ENCODE measurements at places on chromosomes 7 and 10. TPM values are rescaled to one million over a fixed set of nuclear protein-coding genes. Genes with fewer than 3 reads are reported as not detected.

GRCh38 chr10:35986756-35987502 lies 344.8 kb upstream of the FZD8 start:
- H3K36me3 ChIP-seq, result no peaks in the 10 kb centered on the region
- no peak overlapping the region for H3K27ac ChIP-seq
- peaks cover 19% of the 10 kb centered on the region for H3K27me3 ChIP-seq
- H3K4me3 ChIP-seq, result no peak overlapping the region
- no peak for DNase-seq

GRCh38 chr7:11473807-11474424 lies 358.1 kb downstream of the THSD7A start:
- no peak overlapping the region for H3K27ac ChIP-seq
- no peaks in the 10 kb centered on the region for H3K4me1 ChIP-seq
- no peak overlapping the region for H3K4me3 ChIP-seq
- no peak for DNase-seq

DNA sequence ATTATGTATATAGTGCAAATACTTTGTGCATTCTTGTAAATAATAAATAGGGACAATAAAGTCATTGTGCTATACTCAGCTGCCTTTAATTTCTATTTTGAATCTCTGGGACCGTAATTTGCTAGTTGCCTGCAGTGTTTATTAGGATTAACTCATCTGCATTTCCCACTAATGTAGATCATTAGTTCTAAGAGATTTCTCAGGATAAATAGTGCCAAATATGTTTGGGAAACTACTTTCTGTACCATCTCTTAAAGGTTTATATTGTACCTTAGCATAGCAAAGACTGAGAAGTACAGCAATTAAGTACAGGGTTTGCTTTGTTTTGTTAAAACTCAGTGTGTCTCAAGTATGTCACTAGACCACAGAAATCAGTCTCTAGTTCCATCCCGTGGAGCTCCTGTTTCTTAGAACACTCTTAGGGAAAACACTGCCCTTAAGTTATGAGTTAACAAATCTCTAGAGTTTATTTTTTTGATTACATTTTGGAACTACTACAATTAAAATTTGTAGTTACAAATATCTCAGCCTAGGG lies 26.0 kb downstream of the ADD3 start:
- H3K4me1 ChIP-seq, result peaks cover 18% of the 10 kb centered on the region
- no peak for DNase-seq
- no peaks in the 10 kb centered on the region for H3K36me3 ChIP-seq
- no peak overlapping the region for H3K4me3 ChIP-seq
- H3K27ac ChIP-seq, result no peak overlapping the region
- no peaks in the 10 kb centered on the region for H3K27me3 ChIP-seq

DNA sequence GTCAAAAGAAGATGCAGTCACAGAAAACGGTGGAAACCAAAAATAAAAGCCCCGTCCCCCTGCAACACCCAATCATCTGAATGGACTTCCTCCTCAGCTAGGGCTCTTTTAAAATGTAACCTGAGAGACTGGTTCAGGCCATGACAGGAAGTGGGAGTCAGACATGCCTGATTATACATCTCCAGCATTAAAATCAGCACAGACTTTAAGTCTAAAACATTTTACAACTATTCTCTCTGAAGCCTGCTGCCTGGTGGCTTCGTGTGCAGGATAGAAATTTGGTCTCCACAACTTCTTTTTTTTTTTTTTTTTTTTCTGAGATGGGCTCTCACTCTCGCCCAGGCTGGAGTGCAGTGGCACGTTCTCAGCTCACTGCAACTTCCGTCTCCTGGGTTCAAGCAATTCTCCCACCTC lies 30.3 kb downstream of the HACD1 start:
- H3K27me3 ChIP-seq, result no peaks in the 10 kb centered on the region
- H3K36me3 ChIP-seq, result no peaks in the 10 kb centered on the region
- peaks cover 6% of the 10 kb centered on the region for H3K4me1 ChIP-seq
- peak overlapping the region; percentile 47 for H3K27ac ChIP-seq

DNA sequence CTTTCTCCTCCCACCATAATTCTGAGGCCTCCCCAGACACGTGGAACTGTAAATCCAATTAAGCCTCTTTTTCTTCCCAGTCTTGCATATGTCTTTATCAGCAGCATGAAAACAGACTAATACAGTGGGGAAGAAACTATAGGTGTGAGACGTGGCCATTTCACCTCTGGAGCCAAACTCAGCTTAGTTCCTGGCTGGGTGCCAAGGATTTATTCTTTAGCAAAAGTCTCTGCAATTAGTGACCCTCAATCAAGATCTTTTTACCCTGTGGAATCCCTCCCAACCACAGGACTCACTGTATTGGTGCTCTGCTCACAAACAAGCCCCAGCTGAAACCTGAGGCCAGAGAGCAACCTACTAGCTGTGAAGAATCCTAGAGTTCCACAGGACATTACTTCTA lies 28.1 kb upstream of the SFTPD start:
- no peak overlapping the region for H3K27ac ChIP-seq
- peaks cover 26% of the 10 kb centered on the region for H3K4me1 ChIP-seq
- H3K27me3 ChIP-seq, result peaks cover 14% of the 10 kb centered on the region
- H3K36me3 ChIP-seq, result 0 out of 2 replicates have a peak, but pooled peaks cover 4% of the 10 kb centered on the region
- DNase-seq, result no peak
- no peak overlapping the region for H3K4me3 ChIP-seq

DNA sequence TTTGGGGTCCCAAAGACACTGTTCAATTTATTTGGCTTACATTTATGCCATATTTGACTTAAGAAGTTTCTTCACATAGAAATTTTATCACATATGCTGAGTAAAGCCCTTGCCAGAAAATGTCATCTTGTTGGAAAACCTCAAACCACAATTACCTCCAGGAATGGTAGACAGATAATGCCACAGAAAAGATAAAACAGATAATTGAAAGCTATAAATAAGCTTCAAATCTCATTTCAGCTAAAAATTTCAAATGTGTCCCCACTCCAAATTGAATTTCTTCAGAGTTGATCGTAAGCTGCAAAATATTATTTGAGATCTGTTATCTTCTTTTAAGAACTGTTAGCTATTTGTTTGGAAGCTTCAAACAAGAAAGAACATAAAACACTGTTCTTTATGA lies 176.4 kb upstream of the PTN start:
- H3K27ac ChIP-seq, result no peak overlapping the region
- no peak overlapping the region for H3K4me3 ChIP-seq
- no peaks in the 10 kb centered on the region for H3K4me1 ChIP-seq
- DNase-seq, result no peak
- no peaks in the 10 kb centered on the region for H3K27me3 ChIP-seq

- peaks cover 6% of the 10 kb centered on the region for H3K4me1 ChIP-seq
- H3K27me3 ChIP-seq, result no peaks in the 10 kb centered on the region
- no peak for DNase-seq
- no peak overlapping the region for H3K4me3 ChIP-seq
- H3K36me3 ChIP-seq, result no peaks in the 10 kb centered on the region
Measured at GRCh38 chr10:308572-309085, 173.4 kb downstream of the ZMYND11 start.

GRCh38 chr10:125127110-125127509 lies 33.3 kb downstream of the CTBP2 start:
- DNase-seq, result no peak
- no peak overlapping the region for H3K4me3 ChIP-seq
- H3K4me1 ChIP-seq, result peaks cover 86% of the 10 kb centered on the region
- H3K27ac ChIP-seq, result peak overlapping the region; percentile 72
- H3K36me3 ChIP-seq, result peaks cover 28% of the 10 kb centered on the region
- H3K27me3 ChIP-seq, result no peaks in the 10 kb centered on the region

- no peak overlapping the region for H3K4me3 ChIP-seq
- peaks cover 1% of the 10 kb centered on the region for H3K4me1 ChIP-seq
- no peaks in the 10 kb centered on the region for H3K27me3 ChIP-seq
- no peaks in the 10 kb centered on the region for H3K36me3 ChIP-seq
- DNase-seq, result no peak
- no peak overlapping the region for H3K27ac ChIP-seq
Measured at GRCh38 chr7:29337546-29338116, 143.1 kb downstream of the CHN2 start.

DNA sequence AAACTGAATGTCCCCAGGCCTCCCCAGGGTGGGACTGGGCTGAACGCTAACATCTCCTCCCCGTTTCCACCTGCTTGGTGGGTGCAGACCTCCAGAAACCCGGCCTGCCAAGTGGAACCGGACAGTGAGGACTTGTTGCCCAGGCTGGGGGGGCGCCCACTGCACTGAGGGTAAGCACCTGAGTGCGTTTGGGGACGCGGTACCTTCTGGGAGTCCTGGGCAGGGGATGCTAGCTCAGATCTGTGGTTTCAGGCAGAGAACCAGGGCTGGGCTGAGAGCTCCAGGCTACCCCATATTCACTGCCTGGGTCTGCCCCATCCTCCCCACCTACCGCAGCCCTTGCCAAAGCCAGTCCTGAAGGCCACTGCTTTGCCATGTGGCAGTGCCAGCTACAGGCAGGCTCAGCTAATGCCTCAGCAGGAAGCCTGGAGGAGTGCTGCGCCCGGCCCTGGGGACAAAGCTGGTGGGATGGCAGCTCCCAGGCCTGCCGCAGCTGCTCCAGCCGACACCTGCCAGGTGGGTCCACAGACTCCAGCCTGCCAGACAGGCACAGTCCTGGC lies 3.5 kb upstream of the ZNF467 start:
- H3K36me3 ChIP-seq, result no peaks in the 10 kb centered on the region
- H3K27ac ChIP-seq, result no peak overlapping the region
- peaks cover 8% of the 10 kb centered on the region for H3K4me1 ChIP-seq
- no peak for DNase-seq

DNA sequence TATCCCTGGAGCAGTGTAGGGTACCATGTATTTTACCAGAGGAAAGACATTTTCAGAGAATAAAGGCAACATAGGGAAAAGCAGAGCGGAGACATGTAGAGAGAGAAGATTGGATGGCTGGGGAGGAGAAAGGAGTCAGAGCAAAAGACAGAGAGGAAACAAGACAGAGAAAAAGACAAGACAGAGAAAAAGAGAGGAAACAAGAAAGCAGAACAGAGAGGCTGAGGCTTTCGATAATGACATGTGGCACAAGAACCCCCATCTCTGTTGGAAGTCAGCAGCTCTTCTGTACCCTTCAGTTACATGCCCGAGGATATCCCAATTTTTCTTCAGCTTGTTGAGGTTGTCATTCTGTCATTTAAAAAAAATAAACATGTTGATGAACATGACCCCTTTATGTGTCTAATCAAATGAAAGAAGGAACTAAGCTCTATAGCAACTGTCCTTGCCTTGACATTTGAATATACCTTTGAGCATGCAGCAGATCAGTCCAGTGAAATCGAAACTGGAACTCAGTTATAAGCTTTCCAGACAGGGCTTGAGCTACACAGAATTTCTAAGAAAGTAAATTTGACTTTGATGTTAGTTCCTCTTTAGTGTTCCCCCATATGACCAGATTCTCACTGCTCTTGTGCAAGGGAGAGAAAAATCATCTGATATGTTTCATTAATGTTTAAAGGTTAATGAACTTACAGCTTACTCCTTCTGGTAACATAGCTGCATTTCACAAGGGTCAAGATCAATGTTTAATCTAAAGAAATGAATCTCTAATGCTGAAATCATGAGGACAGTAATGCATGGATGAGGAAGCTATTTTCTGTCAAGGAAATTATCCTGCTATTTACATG lies 75.1 kb upstream of the SP4 start:
- DNase-seq, result no peak
- H3K27ac ChIP-seq, result no peak overlapping the region
- no peak overlapping the region for H3K4me3 ChIP-seq
- H3K36me3 ChIP-seq, result no peaks in the 10 kb centered on the region

DNA sequence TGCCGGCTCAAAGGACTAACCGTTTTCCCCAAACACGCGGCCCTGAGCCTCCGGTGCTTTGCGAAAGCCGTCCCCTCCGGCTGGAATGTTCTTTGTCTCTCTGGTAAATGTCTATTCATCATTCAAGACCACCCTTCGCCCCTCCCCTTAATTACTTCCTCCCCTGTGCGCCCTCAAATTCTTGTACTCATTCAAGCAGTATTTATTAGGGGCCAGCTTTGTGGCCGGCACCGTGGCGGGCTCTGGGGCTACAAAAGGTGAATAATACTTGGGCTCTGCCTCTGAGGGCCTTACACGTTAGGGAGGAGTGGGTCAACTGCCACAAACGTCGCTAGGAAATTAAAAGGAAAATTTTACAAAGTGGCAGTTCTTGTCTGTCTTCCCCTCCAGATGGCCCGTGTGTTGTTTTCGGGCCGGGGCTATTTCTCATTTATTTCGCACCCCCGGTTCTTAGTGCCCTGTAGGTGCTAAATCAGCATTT lies 1.5 kb upstream of the MEST start:
- H3K36me3 ChIP-seq, result 0 out of 2 replicates have a peak, but pooled peaks cover 3% of the 10 kb centered on the region
- peak overlapping the region; percentile 58 for H3K4me3 ChIP-seq
- peak overlapping the region; percentile 85 for H3K27ac ChIP-seq
- peaks cover 42% of the 10 kb centered on the region for H3K4me1 ChIP-seq
- H3K27me3 ChIP-seq, result peaks cover 10% of the 10 kb centered on the region

DNA sequence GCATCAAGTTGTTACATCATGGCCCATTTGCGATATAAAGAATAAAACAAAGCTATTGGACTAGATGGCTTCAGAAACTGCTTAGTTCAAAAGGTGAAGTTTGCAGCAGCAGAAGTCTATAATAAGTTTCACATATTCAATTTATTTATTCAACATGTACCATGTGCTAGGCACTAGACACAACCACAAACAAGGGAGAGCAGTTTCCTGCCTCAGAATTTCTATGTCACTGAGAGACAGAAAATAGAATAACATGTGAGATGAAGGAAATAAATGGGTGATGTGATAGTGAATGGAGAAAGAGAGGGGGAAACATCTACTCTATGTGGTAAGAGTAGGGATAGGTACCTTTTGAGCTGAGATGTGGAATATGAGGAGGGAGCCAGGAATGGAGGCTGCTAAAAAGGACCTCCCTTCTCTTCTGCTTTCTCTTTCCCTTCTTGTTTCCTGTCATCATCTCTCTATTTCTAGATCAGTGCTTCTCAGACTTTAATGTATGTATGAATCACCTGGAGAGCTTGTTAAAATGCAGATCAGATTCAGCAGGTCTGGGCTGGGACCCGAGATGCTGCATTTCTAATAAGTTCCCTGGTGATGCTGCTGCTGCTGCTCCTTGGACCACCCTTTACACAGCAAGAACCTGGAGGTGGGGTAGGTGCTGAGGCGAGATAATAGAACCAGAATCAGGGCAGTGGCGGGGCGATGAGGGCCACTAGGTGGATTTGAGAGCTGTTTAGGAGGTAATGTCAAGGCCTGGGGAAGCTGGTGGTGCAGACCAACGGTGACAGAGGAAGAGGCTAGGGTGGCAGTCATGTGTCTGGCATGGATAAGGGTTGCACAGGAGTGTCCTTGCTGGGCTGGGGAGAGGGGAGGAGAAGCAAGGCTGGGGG lies 13.7 kb upstream of the INMT start:
- no peaks in the 10 kb centered on the region for H3K27me3 ChIP-seq
- H3K36me3 ChIP-seq, result no peaks in the 10 kb centered on the region
- H3K27ac ChIP-seq, result no peak overlapping the region
- no peaks in the 10 kb centered on the region for H3K4me1 ChIP-seq
- no peak overlapping the region for H3K4me3 ChIP-seq

GRCh38 chr10:109676703-109677102 lies 246.6 kb downstream of the XPNPEP1 start:
- DNase-seq, result no peak
- no peaks in the 10 kb centered on the region for H3K27me3 ChIP-seq
- H3K36me3 ChIP-seq, result no peaks in the 10 kb centered on the region

The HYAL4 gene
- not detected for total RNA-seq

The CHST15 gene
- total RNA-seq, result 11.2 TPM

The TMEM130 gene
- total RNA-seq, result 1.5 TPM
